Head of caudate nucleus (tissue), 42 donors: ENCODE measurements at places on chromosomes 1 and 21.

GRCh38 chr1:151908228-151908691, 1.1 kb downstream of the THEM4 start:
- DNase-seq, result no peak

GRCh38 chr1:43440358-43440757, 13.4 kb downstream of the HYI start:
- no peak for DNase-seq

- DNase-seq, result peak; percentile 68
These were observed 125.0 kb downstream of the KIAA0319L start for GRCh38 chr1:35432231-35432630.

- DNase-seq, result no peak
These were observed 18.0 kb downstream of the UBE2T start for GRCh38 chr1:202323731-202324130.

DNA sequence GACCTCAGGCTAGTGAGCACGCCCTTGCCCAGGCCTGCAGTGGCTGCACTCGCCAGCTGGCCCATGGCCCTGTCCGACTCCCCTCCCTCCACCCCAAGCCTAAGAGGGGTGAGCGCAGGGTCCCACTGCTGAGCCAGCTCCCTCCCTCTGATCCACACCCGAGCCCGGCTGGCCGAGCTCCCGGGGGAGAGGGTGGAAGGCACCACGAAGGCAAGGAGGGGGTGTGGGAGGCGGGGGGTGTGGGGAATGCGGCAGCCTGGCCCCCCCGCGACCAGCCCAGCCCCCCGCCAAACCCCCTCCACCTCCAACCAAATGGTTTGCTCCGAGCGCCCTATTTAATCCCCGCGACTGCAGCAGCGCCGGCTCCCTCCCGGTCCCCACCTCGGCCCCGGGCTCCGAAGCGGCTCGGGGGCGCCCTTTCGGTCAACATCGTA, at the start of gene CADM3:
Gene CADM3 (plus strand): TSS at position 362 of the 434 bp plus-strand sequence. CDS start 151 bp downstream, outside the sequence.
- DNase-seq, result peak; percentile 56

DNA sequence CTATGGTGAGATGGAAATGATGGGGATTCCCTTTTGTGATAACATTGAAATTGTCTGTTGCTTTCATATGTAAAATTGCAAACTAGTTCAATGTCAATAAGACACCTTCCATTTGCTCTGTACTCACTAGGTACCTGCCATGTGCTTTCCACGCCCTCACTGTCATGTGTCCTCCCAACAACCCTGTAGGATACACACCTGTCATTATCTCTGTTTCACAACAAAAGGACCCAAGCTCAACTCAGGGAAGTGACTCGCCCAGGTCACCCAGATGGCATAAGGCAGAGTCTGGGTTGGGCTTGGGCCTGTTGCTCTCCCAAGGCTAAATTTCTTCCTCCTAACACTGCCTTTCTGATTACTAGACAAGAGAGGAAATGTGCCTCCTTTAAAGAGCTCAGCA, 45.3 kb upstream of the MCOLN3 start:
- DNase-seq, result no peak

- DNase-seq, result no peak
These were observed 109.4 kb downstream of the UCHL5 start for GRCh38 chr1:192949783-192950182.

DNA sequence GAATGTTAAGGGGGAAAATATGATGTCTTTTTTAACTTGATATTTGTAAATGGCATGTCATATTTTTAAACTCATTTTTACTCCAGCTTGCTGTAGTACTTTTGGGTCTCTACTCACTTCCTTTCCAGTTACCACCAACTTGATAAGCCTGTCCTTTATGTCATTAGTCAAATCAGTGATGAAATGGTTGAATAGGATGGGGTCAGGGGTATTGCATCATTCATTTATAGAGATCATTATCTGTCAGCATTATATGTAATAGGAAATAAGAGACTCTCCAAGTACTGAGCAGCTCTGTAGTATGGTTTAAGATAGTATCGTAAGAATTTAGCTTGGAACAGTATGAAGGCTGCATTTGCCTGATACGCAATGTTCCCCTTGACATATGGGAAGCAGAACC, 227.3 kb downstream of the BRINP3 start:
- no peak for DNase-seq

- DNase-seq, result no peak
These were observed 165.3 kb upstream of the UBE2U start for GRCh38 chr1:64038119-64038518.

DNA sequence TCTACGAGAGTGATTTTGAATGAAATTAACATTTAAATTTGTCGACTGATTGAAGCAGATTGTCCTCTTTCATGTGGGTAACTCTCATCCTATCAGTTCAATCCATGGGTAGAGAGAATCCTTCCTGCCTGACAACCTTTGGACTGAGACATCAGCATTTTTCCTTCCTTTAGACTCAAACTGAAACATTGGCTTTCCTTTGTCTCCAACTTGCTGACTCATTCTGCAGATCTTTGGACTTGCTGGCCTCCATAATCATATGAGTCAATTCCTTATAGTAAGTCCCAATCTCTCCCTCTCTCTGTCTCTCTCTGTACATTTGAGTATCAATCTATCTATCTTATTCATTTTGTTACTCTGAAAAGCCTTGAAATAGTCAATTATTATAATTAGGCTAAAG, 416.7 kb downstream of the LRRIQ3 start:
- DNase-seq, result no peak

GRCh38 chr1:225442123-225442505, 14.3 kb upstream of the LBR start:
- no peak for DNase-seq

- no peak for DNase-seq
These were observed 151.6 kb downstream of the C1orf94 start for GRCh38 chr1:34328281-34328799.

- no peak for DNase-seq
These were observed 874.1 kb downstream of the LTN1 start for GRCh38 chr21:28118570-28118969.

DNA sequence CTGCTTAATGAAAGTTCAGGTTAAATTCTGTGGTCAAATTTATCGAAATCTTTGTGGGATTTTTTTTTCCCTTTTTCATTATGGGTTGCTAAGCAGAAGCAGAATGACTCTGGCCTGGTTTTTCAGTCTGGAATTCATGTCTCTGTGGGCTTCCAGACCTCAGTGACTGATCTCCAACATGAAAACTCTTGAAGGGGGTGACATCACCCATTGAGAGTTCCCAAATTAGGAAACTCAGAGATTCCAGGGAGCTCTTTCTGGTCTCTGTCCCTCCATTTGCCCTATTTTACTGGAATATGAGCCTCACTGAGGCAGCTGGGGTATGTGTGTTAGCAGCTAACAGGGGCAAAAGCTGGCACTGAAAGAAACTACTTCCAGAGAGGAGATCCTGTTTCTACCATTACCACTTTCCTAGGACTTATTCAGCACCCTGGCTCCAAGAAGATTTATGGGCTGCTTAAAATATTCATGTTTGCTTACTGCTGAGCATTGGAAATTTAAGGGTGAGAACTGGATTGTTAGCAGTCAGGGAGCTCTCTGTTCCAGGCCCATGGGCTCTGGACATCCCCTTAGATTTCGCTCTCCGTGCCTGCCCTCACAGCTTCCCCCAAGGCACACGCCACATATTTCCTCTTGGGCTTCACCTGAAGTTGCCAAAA, 203.4 kb upstream of the SPAG17 start:
- no peak for DNase-seq

- no peak for DNase-seq
These were observed 115.6 kb downstream of the CCDC185 start for GRCh38 chr1:223508796-223509195.
